Left ventricle myocardium inferior (tissue), 1 donor: ENCODE measurements at places on chromosomes 2 and 18. TPM values are rescaled to one million over a fixed set of nuclear protein-coding genes. Genes with fewer than 3 reads are reported as not detected.

The POTEJ gene
- total RNA-seq = not detected

GRCh38 chr2:46232860-46233259, 64.3 kb upstream of the EPAS1 start:
- H3K27ac ChIP-seq = no peak overlapping the region
- H3K36me3 ChIP-seq = no peaks in the 10 kb centered on the region
- H3K27me3 ChIP-seq = no peaks in the 10 kb centered on the region
- peaks cover 31% of the 10 kb centered on the region for H3K4me1 ChIP-seq
- no peak for DNase-seq
- no peak overlapping the region for H3K4me3 ChIP-seq

DNA sequence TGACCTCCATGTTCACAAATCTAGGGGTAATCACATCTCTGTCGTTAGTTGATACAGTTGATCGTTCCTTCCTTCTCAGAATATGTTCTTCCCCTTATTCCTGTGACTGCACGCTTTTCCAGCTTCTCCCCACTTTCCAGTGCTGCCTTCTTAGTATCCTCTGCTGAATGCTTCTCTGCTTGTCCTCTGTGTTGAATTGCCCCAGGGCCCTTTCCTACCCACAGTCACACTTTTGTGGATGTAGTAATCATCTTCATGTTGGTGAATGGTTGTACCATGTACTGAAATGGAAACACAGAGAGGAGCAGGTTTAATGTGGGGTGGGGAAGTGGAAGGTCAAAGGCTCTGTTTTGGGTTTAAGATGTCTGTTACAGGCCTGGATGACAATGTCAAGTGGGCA, 47.2 kb downstream of the EML6 start:
- no peak overlapping the region for H3K4me3 ChIP-seq
- DNase-seq = no peak
- no peak overlapping the region for H3K27ac ChIP-seq
- no peaks in the 10 kb centered on the region for H3K27me3 ChIP-seq
- no peaks in the 10 kb centered on the region for H3K4me1 ChIP-seq
- H3K36me3 ChIP-seq = no peaks in the 10 kb centered on the region

DNA sequence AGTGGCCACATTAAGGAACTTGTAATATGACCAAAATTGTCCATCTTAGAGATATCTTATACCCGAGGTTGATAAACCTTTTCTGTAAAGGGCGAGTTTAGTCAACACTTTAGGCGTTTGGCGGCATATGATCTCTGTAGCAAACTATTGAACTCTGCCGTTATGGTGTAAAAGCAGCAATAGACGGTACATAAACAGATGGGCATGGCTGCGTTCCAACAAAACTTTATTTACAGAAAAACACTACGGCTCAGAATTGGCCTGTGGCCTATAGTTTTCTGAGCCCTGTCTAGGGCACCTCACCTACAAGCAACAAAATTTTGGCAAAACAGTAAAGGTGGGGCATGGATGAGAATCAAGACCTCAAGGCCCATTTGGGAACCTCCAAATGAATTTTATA, 121.9 kb upstream of the HAAO start:
- peaks cover 36% of the 10 kb centered on the region for H3K4me1 ChIP-seq
- DNase-seq = no peak
- H3K27me3 ChIP-seq = no peaks in the 10 kb centered on the region
- no peak overlapping the region for H3K4me3 ChIP-seq
- H3K36me3 ChIP-seq = no peaks in the 10 kb centered on the region
- peak overlapping the region; percentile 22 for H3K27ac ChIP-seq
